ENCODE measurements at places on chromosomes 11 and 22.

DNA sequence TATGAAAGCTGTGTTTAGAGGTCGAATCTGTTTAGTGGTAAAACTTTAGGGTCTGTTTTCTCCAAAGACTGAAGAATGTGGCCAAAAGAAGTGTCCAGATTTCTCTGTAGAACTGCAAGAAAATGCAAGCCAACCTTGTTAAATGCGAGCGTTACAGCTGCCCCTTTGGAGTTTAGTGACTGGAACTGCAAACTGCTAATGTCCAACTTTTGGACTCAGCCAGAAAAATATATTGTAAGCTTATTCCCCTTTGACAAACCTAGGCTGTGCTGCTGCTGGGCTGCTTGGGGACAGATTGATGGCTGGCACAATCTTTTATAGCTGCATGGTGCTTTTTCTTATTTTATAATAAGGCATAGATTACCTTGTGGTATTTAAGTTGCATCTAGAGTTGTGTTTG, 3.9 kb downstream of the TEAD1 start:
- DNase-seq: no peak

- DNase-seq: no peak
Observed at GRCh38 chr11:128660947-128661346, 32.9 kb upstream of the FLI1 start.

DNA sequence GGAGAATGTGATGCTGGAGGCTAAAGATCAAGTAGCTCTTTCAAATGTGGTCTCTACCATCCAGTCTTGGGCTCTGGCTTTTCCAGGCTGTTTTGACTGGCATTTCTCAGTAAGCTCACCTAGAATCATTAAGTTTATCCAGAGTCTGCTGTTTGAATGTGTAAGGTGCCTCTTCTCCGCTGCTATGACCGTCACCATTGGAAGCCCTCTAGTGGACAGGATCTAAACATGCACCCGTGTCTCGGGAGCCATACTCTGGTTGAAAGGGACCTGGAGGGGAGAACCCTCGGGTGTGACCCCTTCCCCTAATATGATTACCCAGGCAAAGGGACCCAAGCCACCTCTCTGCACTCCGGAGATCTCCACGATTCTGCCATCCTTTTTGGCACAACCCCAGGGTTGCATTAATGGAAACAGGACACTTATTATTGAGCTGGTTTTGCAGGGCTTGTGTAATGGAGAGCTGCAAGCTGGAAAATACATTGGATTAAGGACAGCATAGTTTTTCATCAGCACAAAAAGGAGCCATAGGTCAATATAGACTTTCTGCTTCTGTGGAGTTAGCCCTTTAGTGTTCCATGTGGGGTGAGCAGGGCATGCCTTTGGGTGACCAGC, 191.0 kb upstream of the LARGE1 start:
- peak; percentile 2 for DNase-seq

DNA sequence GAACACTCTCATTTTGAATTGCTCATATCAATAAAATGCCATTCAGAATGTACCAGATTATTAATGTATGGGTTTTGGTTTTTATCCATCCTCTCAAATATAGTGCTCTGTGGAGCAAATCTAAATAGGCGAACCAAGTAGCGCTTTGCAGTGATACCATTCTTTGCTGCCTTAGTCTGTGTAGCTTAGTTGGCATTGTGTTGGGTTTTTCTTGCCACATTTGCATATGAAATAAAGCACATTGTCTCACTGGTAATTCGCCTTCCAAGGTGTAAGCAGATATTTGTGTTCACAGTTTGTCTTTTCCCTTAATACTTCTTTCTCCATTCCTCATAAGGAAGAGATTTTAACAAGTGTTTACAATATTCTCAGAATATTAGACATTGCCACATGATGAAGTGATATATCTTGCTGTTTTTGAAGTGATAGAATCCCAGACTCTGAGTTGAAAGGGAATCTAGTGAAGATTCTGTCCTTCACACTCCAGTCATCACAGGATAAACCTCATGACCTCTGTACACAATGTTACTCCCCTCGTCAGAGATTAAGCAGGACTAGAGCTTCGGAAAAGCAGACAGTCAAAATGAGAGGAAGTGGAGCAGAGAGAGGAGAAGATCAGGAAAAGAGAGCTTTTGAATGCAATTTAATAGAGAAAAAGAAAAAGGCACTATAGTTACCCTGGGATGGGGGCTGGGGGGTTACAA, 16.5 kb downstream of the C11orf91 start:
- no peak for DNase-seq

GRCh38 chr11:72927380-72927779, 113.2 kb downstream of the ATG16L2 start:
- no peak for DNase-seq

- DNase-seq: no peak
Observed at GRCh38 chr11:60860943-60861342, 5.2 kb upstream of the PTGDR2 start.

- no peak for DNase-seq
Observed at GRCh38 chr11:92225125-92225567, 528 bp downstream of the FAT3 start.

GRCh38 chr11:120142441-120143100, 4.7 kb upstream of the TRIM29 start:
- DNase-seq: no peak

DNA sequence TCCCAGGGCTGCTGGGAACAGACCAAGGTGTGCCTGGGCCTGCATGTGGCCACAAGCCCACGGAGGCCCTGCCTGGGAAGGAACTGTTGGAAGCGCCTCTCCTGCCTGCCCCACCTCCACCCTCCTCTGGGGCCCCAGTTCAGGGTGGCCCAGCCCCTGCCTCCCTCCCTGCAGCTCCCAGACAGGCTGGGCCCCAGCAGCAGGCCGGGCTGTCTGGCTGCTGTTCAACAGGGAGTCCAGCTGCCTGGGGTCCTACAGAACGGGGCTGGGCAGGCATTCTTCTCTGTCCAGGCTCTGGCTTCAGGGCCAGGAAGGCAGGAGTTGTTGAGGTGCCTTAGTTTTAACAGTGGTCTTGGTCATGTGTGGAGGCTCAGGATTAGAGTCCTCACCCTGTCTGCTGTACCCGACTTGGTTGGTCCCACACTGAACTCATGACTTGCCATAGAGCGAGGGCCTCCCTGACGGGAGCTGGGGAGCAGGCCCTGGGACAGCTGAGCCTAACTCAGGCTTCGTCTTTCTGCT, 11.8 kb downstream of the PRDM11 start:
- DNase-seq: no peak

DNA sequence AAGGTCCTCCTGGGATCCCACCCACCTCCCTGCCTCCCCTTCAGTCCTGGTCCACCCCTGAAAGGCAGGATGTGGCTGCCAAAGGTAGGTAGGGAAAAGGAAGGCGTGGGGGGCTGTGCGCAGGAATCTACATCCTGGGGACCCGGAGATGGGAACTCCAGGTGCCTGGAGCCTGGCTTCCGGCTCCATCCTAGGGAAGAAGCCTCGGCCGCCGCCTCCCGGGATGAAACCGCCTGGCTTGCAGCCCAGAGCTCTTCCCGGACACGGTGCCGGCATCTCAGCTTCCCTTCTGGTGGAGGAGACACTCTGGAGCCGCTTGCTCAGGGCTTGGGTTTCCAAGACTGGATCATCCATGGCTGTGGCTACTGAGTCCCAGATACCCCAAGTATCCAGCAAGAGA, 33.3 kb upstream of the PDGFB start:
- no peak for DNase-seq

DNA sequence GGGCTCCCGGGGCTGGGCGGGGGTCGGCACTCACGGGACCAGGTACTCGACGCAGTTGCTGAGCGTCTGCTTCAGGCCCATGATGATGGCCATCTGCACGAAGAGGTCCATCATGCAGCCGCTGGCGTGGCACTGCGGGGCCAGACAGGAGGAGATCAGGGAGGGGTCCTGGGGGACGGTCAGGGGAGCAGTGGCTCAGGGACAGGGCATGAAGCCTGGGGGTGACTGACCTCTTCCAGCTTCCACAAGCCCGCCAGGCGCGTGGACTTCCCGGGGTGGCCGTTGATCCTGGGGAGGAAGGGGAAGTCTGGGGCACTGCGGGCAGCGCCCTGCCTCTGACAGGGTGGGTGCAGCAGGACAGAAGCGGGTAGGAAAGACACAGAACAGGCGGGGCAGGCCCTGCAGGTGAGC, 6.1 kb upstream of the SIGIRR start:
- no peak for DNase-seq

GRCh38 chr11:114080219-114080618, 20.7 kb downstream of the ZBTB16 start:
- peak; percentile 47 for DNase-seq

DNA sequence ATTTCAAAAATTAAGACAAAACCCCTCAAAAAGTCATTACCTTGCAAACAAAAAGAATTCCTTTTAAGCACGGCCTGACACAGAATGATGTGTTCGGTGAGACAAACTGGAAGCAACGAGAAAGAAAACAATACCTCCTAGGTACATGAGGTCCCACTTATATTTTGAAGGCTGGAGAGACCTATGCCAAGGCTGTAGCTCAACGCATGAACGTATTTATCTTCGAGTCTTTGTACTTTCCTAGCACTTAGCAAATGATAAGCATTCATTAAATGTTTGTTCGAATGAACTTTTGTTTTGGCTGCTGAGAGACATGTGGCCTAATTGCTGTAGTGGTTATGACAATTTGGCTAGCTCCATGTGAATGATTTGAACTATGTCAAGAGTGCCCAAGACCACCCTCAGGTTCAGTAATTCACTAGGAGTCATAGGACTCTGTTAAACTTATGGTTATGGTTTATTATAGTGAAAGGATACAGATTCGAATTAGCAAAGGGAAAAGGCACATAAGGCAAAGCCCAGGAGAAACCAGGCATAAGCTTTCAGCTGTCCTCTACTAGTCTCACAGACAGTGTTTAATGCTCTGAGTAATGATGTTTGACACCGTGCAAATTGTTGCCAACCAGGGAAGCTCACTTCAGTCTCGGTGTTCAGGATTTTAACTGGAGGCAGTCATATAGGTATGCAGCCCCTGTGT, 26.0 kb upstream of the HORMAD2 start:
- DNase-seq: no peak

DNA sequence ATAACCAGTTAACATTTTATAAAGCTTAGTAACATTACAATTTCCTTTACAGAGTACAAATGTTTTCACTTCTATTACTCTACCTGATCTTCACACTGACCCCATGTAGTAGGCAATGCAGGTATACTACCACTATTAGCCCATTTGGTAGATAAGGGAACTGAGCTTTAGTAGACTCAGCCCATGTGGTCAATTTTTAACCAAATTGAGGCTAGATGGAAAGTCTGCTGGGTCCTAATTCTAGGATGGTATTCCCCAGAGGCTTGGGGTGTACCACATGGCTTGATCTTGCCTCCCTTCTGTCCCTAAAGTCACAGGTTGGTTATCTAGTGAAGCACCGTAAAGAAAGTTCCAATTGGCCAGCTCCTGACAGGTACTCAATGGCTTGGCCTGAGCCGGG, 48.2 kb downstream of the NRXN2 start:
- DNase-seq: no peak

DNA sequence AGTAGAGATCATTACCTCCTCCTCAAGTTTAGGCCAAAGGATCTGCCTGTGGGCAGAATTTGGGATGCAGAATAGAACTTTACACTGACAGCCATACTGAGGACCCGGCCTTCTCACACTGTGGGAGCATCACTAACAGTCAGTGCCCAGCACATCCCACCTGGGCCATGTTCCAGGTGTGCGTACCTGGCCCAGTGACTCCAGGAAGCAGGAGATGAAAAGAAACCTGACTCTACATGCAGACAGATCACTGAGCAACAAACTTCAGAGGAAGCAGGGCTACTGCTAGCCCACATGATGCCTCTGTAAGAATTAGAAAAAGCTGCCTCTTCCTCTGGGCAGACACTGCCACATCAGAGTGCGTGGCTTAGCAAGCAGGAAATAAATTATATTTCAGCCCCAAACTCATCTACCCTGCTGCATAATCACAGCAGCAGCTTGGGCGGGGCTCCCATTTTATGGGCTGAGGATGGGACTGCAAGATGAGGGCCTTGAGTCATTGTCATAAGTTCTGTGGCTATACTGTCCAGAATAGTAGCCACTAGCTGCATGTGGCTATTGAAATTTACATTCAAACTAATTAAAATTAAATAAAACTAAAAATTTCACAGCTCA, 6.0 kb upstream of the LMO2 start:
- DNase-seq: no peak

GRCh38 chr11:113242767-113243397, 71.5 kb upstream of the TTC12 start:
- DNase-seq: no peak

GRCh38 chr11:70547821-70548670, 149.7 kb downstream of the CTTN start:
- no peak for DNase-seq

GRCh38 chr11:134157451-134157850, 66.3 kb downstream of the NCAPD3 start:
- DNase-seq: no peak

DNA sequence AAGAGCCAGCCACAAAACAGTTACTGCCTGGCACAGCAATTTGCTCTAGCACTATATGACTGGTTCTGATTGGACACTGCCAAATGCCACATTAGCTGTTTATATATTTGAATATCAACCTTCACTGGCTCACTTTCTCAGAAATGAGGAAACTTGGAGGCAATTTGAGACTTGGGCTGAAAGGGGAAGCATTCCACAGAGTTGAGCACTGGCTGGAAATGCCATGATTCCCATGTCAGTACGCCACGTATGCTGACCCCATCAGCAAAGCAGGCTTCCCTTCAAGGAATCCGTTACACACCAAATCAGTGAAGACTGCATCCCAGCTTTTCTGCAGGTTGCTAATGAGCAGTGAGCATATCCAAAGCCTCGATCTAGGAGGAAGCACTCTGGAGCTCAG, 34.7 kb downstream of the GALNT18 start:
- DNase-seq: no peak

GRCh38 chr22:23106344-23106743, 35.4 kb downstream of the RSPH14 start:
- DNase-seq: no peak

DNA sequence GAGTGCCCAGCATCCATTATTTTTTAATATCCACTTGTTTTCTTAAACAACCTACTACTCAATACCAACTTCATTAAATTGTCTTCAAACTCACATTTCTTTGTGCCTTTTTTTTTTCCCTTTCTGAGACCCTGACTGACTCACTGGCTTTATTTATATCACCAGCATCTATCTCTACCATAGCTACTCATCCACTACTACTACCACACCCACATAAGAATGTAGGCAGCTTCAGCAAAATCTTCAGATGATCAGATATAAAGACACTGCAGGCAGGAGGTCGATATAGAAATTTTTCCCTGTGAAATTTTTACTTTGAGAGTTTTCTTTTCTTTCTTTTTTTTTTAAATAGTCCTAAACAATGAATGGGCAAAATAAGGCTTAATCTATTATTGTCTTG, 2.2 kb downstream of the OR56B1 start:
- DNase-seq: no peak

GRCh38 chr11:129190087-129190486, 2.0 kb downstream of the ARHGAP32 start:
- no peak for DNase-seq

- no peak for DNase-seq
Observed at GRCh38 chr11:2385156-2386151, 8.3 kb downstream of the CD81 start.

GRCh38 chr11:78083021-78083420, 3.4 kb upstream of the NDUFC2 start:
- DNase-seq: no peak
